ENCODE measurements at places on chromosomes 11 and 22.

DNA sequence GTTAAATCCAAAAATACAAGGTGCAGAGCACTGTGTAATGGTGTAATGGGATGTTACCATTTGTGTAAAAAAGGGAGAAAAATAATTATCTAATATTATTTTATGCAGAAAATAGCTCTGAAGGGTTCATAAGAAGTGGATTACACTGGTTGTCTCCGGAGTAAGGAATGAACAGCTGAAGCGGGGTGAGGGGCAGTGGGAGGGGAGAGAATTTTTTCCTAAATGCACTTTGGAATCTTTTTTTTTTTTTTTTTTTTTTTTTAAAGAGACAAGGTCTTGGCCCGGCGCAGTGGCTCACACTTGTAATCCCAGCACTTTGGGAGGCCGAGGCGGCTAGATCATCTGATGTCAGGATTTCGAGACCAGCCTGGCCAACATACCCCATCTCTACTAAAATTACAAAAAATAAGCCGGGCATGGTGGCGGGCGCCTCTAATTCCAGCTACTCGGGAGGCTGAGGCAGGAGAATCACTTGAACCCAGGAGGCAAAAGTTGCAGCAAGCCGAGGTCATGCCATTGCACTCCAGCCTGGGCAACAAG is 6.8 kb upstream of the POLR3H start:
- DNase-seq: no peak

DNA sequence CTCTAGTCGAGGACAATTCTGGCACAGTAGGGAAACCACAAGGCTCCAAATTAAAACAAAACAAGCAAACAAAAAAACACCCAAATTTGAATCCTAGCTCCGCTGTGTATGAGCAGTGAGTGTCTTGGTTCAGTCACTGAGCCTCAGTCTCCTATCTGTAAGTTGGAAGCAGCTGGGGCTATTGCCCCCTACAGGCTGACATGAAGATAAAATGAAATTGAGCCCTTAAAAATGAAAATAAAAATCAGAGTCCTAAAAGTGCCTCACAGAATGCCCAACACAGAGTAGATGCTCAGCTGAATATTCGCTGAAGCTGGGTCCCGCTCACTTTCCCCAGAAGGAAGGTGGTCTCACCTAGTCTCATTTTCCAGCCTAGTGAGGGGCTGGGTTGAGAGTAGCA is 65.2 kb downstream of the PDE2A start:
- peak; percentile 51 for DNase-seq

DNA sequence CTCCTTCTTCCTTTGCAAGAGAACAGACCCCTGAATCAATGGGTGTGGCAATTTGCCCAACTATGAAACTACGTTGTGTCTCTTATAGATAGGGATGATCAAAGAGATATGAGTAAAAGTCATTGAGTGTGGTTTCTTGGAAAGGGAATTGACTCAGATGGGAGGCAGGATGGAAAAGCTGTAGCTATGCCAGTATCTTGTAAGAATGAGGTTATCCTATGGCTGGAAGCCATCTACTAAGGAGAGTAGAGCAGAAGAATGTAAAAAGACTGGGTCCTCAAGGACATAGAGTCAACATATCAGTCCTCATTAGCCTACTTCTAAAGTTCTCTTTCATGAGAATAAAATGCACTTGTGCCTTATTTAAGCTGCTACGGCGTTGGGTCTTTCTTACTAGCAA is 78.9 kb upstream of the POU2AF2 start:
- no peak for DNase-seq

DNA sequence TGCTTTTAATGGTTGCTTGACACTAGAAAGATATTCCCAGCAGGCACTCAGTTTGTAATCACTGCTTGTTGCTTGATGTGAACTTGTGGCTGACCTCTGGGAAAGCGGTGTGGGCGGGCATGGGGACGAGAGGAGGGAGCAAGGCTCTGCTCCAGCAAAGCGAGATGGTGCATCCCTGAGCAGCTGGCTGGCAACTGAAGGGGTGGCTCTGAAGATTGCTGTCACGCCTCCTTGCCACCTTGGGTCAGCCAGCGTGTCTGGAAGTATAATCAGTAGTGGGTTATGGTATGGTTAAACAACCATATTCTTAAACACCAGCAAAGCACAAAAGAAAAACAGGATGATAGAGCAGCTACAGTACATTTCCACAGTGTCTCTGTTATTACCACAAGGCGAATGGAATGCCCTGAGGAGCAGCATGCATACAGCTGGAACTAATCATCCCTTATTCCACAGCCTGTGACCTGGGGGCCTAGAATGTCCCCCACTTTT is 124.5 kb downstream of the TRIM44 start:
- DNase-seq: no peak

DNA sequence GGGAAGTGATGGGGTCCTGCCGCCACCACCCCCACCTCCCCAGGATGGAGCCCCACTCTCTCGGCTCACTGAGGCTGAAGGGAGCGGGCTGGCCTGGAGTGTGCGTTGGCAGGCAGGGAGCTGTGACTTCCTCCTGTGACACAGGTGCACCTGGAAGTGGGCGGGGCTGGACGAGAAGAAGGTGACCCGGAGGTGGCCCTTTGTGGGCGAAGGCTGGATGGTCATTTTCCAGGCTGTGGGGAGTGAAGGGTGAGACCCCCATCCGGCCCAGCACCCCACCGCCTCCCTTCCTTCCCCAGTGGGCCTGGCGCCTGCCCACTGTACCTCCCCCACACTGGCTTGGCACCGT is 15.3 kb downstream of the IL17REL start:
- no peak for DNase-seq

DNA sequence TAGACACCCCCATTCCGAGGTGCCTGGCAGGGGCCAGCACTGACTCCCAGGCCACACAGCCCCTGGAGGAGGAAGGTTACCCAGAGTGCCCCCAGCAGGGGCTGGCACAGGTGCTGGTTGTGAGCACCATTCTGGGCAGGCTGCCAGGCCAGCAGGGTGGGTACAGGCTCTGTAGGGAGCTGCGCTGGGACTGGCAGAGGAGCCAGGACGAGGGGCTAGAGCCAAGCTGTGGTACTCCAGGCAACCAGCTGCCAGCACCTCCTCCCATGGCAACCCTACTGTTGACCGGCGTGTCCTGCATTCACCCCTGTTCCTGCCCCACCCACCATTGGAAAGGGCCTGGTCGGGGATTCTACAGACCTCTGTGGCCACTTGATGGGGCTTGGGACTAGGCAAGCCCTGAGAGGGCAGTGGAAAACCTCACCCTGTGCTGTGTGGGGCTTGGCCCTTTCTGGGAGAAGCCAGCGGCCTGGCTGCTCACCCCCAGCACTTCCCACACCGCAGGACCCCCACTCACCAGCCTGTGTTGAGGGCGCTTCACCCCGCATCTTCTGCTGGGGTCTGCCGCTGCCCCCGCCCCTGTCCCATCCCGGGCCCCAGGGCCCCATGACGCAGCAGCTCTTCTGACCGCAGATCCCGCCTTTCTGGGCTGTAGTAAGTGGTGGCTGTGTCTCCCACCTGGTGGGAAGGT is 1.9 kb downstream of the CLDN5 start:
- no peak for DNase-seq

DNA sequence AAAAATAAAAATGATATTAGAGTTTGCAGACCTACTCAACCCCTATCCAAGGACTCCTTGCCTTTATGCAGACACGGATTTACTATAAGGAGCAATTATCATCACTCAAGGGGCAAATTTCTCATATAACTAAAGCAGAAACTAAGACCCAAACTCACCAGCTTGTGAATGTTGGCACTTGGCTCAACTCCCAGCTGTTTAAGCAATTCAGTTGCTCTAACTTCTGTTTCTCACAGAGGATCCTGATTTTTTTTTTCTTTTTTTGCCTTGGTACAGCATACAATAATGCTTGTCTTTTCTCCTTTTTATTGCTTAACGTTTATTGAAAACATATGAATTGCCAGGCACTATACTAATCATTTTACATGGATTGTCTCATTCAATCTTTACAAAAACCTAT is 9.6 kb upstream of the CBLIF start:
- no peak for DNase-seq

- no peak for DNase-seq
These were observed 5.8 kb upstream of the PAMR1 start for GRCh38 chr11:35531246-35531645.

- DNase-seq: no peak
These were observed 115.7 kb upstream of the C11orf87 start for GRCh38 chr11:109306322-109306721.

DNA sequence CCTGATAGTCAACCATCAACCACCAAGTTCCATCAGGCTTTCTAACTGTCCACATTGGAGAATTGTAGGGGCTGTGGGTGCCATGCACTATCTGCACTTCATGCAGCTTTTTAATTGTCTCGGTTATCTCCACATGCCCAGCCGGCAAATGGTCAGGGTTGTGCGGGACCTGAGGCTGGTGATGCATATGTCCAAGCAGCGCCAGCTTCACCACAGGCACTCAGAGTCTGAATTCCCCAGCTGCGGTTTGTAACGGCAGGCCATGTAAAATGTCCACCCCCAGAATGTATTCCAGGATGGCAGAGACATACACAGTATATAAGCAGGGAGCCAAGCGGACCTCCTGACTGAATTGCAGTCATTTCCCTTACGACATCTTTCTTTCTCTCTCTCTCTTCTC is 435.6 kb downstream of the DYNC2H1 start:
- no peak for DNase-seq

- DNase-seq: peak; percentile 17
These were observed 56.3 kb upstream of the ADSL start for GRCh38 chr22:40289991-40290459.

DNA sequence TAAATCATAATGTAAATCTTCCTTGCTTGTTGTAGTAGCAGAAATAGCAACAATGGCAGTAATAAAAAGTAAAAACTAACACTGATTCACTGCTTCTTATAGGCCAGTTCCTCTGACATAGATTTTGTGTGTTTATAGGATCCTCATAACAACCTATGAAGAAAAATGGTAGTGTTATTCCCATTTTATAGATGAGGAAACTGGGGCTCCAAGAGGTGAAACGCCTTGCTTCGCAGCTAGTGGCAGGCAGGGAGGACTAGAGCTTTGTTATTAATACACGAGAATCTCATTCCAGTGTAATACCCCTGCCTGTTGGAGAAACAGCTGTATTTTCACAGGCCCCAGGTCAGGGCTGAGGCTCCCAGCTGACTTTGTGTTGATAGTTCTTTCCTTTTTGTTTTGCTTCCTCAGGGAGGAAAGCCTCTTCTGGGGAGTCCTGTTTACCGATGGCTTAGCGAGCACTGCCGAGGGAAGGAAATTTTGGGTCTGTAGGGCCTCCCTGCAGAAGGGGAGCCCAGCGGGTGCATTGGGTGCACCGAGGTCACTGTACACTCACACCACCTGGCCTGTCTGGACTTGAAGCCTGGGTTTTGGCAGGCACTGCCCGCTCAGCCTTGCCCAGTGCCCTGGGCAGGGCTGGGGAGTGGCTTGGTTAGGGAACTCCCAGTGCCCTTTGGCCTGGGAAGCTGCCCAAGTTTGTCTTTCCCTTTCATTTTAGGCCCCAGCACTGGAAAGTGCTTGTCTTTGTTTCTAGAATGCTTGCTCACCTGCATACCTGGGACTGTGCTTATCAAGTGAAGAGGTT is 13.5 kb downstream of the KIAA1671 start:
- peak; percentile 11 for DNase-seq

- DNase-seq: peak; percentile 34
These were observed 47.6 kb upstream of the NAV2 start for GRCh38 chr11:19664886-19665548.

- peak; percentile 12 for DNase-seq
These were observed 32.5 kb upstream of the OR10D3 start for GRCh38 chr11:124150684-124151083.

DNA sequence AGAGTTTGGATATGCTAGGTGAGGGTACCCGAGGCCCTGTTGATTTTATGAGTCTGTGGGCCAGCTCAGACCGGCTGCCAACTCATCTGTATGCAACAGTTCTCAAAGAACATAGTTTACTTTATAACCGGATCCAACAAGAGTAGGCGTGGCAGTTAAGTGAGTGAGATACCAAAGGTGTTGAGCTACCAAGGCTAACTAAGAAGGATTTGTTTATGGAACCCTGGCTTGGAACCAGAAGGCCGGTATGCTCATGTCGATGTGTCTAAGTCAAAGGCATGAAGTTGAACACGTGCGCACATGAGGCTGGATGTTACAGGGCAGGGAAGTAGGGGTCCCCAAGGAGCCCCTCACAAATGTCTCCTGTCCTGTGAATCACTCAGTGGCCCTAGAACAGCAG is at the start of gene KCNJ1:
KCNJ1 (minus strand) TSS at position 20 of the 400 bp plus-strand sequence. CDS start 27,053 bp downstream, outside the sequence.
- no peak for DNase-seq

DNA sequence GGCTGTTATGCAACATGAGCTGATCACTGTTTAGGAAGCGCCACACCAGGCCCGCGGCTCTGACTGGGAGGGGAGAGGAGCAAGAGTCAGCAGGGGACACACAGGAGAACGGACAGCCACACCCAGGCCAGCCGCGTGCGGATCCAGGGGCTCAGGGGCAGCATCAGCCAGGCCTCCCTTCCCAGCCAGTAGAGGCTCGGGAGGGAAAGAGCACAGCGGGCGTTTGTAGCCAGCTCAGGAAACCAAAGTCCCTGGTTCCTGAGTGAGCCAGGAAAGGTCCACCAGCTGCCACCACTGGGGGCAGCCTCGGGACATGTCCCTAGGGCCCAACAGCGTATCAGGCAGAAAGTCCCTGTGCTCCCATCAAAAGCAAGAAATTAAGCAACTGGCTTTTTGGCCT is 71.8 kb upstream of the PITPNB start:
- DNase-seq: peak; percentile 19

DNA sequence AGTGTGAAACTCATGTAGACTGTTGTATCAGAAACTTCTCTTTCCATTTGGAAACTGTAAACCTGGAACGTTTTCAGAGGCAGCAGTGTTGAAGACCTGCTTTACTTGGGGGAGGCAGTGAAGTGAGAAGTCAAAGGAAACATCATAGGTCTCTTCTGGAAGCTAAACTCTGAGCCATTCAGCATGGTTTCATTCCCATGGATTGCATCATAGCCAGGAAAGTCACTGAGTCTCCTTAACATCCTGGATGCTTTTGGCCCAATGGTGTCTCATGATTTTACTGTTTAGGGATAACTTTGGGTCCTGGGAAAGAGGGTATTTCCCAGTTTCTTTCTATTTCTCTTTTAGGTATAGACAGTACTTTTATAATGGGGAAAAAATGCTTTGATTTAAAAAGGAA is 153.2 kb upstream of the E2F8 start:
- no peak for DNase-seq

Measured in suppressor macrophage treated with lipopolysaccharide for 4 hours (primary cell).